ENCODE measurements at places on chromosomes 13 and 19.

DNA sequence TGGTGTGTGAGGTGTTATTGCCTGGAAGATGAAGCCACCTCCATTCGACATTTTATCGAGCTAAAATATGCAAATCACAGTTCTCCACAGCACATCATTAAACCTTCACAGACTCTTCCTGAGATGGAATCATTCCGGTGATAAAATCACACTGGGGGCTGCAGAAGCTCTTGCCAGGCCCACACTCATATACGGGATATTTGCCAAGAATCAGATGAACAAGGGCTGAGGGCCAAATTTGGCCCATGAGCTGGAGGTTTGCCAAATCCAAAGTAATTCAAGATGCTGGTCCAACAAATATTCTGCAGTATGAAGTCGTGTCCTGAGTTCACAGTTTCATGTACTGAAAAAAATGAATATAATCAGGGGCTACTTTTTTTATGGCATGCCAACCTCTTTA lies 16.7 kb upstream of the RXFP2 start:
- peak; percentile 5 for DNase-seq

DNA sequence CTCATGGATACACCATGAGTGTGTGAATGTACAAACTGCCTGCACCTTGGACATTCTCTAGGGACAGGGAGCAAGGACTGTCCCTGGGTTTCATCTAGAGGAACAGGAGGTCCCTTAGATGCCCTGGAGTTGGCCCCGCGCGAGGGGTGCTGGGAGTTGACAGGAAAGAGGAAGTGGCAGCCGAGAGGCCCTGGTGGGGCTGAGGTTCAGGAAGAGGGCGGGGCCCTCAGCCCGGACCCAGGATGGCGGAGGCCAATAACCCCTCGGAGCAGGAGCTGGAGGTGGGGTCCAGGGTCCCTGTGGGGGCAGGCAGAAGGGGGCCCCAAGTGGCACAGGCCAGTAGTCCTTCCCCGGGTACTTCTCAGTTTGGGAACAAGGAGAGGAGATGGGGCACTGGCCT lies 6.9 kb downstream of the PKN1 start:
- DNase-seq, result no peak

- DNase-seq, result no peak
Measured at GRCh38 chr13:29855009-29855408, 4.6 kb upstream of the UBL3 start.

DNA sequence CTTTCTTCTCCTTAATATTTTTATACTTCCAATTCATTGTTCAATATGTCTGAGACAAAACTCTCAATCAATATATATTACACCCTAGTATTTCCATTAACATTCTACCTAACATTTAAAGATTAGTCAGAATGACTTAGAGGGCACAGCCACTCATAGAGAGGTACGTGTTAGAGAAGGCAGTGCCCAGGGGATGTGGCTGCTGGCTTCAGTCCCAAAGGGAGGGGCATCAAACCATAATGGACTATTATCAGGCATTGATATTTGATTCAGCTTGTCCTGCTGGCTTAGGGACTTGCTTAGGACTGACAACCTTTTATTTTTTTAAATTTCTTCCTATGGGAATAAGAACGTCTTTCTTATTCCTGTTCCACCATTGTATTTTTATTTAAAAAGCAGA lies 1392.0 kb upstream of the ATXN8OS start:
- no peak for DNase-seq

DNA sequence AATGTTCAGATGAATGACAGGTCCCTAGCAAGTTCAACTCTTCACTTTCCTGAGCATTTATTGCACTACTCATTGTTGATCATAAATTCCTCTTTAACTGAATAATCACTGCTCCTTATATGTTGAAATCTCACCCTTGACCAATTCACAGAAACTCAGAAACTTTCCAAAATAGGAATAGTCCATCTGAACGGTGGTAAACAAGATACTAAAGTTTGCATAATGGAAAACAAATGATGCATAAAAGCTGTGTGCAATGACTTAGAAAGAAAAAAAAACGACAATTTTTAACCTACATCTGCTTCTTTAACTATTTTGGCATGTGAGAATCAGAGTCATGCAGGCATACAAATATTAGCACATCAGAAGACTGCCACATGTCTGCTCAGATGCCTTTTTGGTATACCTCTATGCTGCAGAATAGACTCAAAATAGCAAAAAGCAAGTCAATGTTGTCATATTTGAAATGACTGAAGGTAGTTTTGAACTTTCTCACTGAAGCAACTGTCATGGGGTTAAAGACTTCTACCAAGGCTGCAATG lies 34.8 kb downstream of the SLC10A2 start:
- DNase-seq, result no peak

- no peak for DNase-seq
Measured at GRCh38 chr13:112983428-112984196, 14.6 kb downstream of the MCF2L start.

DNA sequence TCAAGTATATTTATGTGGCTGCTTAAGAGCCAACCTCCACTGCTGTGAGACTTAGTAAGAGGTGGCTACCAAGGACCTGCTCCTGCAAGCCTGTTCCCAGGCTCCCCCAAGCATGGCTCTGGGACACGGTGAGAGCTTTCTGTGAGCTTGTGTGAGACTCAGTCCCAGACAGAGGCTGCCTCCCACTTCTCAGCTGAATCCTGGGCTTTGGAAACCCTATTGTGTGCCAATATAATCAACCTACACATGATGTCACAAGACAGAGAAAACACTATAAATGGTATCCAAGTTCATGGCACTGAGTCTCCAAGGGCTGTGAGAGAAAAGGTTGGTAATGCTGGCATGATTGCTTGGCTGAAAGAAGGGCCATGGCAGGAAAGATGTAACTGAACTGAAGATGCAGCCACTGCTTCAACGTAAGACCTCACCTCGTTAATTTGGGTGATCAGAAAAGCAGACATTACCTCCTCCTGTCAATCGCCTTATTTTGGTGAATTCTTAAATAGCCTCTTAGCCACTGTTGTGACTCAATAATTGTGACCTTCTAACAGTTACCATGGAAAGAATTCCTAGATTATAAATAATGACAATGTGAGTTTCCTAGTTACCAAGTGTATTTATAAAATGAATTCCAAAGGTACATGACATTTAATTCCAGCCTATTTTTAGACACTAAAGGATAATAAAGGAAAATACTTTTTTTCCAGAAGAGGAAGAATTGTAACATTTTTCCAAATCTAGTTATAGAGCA lies 332.0 kb downstream of the IRS2 start:
- no peak for DNase-seq

- no peak for DNase-seq
Measured at GRCh38 chr19:29714953-29715700, at the start of gene C19orf12. Gene C19orf12, minus strand, starts transcription at chr19:29715261. Its CDS starts 6,848 bp downstream, at chr19:29708413.

GRCh38 chr19:41575998-41576397 lies at the start of gene CEACAM21:
Gene CEACAM21, plus strand, starts transcription at chr19:41576166. Its CDS starts 109 bp downstream, at chr19:41576275.
- DNase-seq, result no peak

- DNase-seq, result no peak
Measured at GRCh38 chr13:98511435-98511834, 65.5 kb downstream of the STK24 start.

DNA sequence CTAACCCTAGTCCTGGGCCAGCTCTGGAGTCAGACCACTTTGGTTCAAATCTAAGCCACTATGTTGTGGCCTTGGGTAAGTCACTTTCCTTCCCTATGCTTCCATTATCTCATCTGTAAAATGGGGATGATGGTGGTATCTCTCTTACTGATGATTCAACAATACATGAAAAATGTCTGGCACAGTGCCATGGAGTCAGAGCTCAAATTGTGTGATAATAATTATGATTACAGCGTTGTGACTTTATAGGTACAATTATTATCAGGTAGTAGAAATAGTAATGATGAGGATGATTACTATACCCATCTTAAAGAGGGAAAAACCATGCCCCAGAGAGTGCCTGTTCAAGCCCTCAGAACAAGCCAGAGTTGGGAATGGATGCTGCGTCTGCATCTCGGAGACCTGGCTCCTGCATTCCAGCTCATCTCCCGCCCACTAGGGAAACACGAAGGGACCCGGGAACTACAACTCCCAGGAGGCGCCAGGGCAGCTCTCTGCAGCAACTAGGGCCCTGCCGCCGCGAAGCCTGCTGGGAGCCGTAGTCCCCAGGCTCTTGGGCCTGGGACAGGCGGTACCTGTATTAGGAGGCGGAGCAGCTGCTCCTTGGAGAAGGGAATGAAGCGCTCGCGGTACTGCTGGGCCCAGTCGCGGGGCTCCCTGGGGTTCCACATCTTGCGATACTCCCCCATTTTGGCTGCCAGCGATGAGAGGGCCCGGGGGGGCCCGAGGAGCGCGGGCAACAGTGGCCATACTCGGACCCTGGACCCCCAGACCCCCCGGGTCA lies 832 bp downstream of the TMEM143 start:
- peak; percentile 87 for DNase-seq

- DNase-seq, result peak; percentile 76
Measured at GRCh38 chr13:49996161-49996915, 504 bp upstream of the TRIM13 start.

- no peak for DNase-seq
Measured at GRCh38 chr13:60772726-60773125, 375.7 kb downstream of the TDRD3 start.

DNA sequence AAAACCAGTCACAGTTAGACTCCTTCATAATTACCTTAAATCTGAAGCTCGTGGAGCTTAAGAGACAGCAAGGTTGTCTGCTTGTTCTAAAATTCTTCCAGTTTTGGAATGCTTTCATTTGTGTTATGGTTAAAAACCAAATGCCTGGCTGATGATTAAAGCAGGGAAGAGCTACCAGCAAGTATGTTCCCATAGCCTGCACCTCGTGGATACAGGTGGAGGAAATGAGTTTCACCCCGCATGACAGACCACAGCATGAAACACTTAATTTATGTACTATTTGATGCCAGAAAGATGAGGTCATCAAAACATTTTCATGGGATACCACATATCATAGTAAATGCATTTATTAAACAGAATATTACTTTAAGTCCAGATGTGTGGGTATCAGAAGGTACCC lies 416 bp upstream of the DOCK9 start:
- peak; percentile 95 for DNase-seq

DNA sequence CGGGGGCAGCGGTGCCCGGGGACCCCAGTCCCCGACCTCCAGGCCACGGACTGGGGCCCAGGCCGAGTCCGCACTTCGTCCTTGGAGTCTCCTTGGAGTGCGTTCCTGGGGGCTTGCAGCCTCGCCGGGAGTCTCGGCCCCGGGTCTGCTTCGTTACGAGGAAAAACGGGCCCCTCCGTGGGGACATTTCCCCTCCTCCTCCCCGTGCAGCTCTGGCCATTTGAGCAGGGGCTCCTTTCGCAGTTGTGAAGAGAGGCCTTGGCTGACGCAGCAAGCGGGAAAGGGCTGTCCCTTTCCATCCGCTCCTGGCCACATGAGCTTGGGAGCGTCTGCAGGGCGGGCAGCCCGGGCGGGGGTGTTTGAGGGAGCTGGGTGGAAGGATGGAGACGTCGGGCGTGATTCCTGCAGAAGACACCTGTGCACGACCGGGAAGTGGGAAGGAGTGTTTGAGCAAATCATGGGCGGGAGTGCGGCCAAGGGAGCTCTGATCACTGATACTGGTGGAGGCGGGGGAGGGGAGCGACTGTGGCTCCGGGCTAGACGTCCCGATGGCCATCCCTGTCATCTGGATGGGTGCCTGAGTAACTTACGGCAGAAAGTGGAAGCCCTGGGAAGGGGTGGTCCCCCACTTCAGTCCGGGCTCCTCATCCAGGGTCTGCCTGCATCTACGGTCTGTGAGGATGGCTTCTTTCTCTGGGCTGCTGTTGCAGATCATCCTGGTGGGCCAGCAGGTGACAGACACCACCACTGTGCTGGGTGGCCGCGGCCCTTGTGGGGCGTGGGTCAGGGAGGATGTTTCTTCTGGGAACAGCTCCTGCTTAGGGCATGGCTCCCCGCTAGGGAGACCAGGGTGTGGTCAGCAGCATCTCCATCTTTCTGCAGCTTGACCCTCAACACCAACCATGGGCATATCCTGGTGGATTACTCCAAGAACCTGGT lies 736 bp downstream of the GPI start:
- no peak for DNase-seq

DNA sequence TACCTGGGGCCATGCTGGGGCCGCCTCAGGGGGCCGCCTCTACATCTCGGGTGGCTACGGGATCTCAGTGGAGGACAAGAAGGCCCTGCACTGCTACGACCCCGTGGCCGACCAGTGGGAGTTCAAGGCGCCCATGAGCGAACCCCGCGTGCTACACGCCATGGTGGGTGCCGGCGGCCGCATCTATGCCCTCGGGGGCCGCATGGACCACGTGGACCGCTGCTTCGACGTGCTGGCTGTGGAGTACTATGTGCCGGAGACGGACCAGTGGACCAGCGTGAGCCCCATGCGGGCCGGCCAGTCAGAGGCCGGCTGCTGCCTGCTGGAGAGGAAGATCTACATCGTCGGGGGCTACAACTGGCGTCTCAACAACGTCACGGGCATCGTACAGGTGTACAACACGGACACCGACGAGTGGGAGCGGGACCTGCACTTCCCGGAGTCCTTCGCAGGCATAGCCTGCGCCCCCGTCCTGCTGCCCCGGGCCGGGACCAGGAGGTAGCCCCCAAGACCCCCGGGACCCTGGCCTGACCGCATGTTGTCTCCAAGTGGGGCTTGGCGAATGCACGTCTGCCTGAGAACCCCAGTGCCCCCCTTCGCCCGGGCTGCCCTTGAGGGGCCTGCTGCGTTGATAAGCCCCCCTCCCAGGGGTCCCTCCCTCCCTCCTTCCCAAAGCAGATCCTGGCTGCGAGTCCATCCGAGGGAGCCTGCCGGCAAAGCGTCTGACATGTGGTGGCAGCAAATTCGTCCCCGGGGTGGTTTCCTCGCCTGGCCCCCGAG lies 14.5 kb upstream of the CRTC1 start:
- no peak for DNase-seq

DNA sequence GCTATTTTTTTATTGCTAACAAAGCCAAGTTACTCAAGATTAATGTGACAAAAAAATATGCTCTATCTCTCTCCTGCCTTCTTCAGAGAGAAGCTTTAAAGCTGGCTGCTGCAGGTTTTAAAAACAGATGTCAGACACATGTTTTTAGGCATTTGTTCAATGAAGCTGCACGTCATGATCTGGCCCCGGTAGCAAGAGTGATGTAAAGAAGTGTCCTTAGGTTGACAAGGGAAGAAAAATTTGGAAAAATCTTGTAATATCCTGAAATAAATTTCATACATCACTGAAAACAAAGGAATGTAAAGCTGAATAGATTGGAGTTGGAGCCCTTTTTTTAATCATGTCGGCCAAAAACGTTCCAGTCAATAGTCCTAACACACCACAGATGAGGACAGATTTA lies 531.4 kb upstream of the NBEA start:
- DNase-seq, result no peak

- DNase-seq, result no peak
Measured at GRCh38 chr19:29271911-29272310, 59.0 kb upstream of the UQCRFS1 start.

GRCh38 chr13:37212826-37213225 lies 107.4 kb upstream of the CSNK1A1L start:
- no peak for DNase-seq

- DNase-seq, result peak; percentile 9
Measured at GRCh38 chr19:49555600-49556411, 24.6 kb downstream of the NOSIP start.

GRCh38 chr13:99977334-99977911 lies 4.2 kb upstream of the ZIC2 start:
- DNase-seq, result no peak

- DNase-seq, result no peak
Measured at GRCh38 chr19:3096902-3097326, 2.8 kb downstream of the GNA11 start.

GRCh38 chr13:37889820-37890219 lies 20.2 kb upstream of the TRPC4 start:
- no peak for DNase-seq
